Muscle of leg (tissue), 16 donors: ENCODE measurements at places on chromosomes 4 and X.

- DNase-seq = no peak
These were observed 206.1 kb downstream of the PPP3CA start for GRCh38 chr4:101141230-101141629.

- no peak for DNase-seq
These were observed 149.9 kb downstream of the SLC10A7 start for GRCh38 chr4:146371812-146372211.

- no peak for DNase-seq
These were observed 69.9 kb downstream of the TEX13A start for GRCh38 chrX:105150557-105150956.

DNA sequence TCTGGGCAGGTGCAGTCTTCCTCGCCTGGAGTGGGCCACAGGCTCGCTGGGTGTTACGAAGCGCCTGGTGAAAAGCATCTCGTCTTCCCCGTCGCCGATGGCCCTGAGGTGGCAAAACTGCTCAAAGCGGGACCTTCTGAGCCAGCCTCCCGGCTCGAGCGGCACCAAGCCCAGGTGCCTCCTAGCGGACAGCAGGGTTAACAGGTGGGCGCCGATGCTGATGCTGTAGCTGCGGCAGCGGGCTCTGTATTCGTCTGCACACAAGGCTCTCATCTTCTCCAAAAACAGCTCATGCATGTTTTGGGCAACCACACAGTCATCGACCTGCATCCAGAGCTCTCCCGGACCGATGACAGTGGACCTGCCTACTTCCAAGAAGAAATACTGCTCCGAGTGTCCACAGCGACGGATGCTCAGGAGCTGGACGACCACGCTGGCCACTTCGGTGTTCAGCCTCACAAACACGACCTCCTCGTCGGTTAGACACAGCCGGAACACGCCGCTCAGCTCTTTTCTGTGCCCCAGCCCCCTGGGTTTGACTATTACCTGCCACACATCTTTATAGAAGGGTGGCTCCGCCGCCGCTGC, 1.2 kb downstream of the IRS4 start:
- DNase-seq = no peak

DNA sequence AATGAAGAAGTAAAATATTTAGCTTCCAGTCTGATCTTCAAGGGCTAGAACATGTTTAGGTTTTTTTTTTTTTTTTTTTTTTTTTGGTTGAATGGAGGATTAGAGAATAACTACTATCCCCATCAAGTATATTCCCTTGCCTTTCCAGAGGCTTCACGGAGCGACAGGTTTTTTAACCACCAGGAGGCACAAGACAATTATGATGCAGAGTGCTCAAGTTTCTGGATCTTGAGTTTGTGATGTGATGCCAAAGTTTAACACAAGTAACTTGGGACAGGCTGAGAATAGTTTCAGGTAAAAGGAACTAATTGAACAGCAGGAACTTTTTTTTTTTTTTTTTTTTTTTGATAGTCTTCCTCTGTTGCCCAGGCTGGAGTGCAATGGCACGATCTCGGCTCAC, 30.3 kb downstream of the CCNI start:
- peak; percentile 54 for DNase-seq

DNA sequence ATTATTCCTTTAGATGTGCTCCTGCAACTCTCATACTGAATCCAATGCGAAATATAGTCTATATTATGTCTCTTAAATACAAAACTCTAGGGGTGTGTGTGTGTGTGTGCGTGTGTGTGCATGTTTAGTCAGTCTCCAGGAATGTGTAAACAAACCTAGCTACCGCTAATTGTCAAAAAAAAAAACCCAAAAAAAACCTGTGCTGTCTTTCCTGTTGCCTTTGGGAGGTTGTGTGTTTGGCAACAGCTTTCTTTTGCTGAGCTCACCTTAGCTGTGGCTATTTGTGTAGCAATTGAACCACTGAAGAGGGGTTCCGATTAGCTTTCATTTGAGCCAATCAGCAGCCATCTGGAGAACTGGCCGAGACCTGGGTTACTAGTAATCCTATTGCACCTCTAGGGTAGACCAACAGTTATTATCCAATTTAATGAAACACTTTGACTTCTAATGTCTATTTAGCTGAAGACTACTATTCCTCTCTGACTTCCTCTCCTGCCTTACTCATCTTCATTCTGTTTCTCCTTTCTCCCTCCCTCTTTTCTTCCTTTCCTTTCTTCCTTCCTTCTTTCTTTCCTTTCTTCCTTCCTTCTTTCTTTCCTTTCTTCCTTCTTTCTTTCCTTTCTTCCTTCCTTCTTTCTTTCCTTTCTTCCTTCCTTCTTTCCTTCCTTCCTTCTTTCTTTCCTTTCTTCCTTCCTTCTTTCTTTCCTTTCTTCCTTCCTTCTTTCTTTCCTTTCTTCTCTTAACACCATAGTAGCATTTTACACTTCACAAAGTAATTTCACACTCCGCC, 471.1 kb downstream of the GBA3 start:
- DNase-seq = no peak

DNA sequence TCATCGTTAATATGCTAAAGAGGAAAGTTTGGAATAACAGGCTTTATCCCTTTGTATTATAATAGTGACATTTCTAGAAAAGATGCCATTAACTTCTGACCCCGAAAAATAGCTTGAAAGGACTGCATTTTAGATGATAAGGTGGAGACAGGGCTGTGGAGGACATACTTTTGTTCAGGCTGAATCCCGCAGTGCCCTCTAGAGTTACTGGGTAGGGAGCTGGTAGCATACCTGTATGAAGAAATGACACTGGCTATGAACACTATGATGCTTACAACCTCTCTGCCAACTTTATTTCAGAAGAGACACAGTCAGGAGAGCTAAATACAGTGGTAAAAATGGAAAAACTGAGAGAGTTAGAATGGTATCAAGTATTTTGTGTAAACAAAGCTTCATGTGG, 8.1 kb downstream of the IL1RAPL1 start:
- no peak for DNase-seq

GRCh38 chrX:55210931-55211677, 9.0 kb upstream of the PAGE5 start:
- no peak for DNase-seq

GRCh38 chr4:109752525-109752924, 22.7 kb upstream of the PLA2G12A start:
- no peak for DNase-seq

DNA sequence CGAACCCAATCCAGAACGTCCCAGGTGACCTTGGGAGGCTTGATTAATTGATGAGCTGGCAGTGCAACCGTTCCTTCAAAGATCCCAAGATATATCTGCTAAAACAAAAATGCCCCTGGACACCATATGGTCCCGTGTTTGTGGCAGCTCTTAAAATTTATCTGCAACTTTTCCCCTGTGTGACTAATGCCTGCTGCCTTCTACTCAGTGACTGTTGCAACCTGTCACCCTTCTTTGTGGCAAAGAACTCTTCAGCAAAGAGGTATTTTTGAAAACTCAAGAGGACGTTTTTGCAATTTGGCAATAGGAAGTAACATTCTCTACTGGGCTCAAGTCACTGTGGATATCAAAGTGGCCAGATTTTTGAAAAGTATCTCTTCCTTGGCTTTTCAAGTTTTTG, 75.8 kb upstream of the SOD3 start:
- DNase-seq = no peak

DNA sequence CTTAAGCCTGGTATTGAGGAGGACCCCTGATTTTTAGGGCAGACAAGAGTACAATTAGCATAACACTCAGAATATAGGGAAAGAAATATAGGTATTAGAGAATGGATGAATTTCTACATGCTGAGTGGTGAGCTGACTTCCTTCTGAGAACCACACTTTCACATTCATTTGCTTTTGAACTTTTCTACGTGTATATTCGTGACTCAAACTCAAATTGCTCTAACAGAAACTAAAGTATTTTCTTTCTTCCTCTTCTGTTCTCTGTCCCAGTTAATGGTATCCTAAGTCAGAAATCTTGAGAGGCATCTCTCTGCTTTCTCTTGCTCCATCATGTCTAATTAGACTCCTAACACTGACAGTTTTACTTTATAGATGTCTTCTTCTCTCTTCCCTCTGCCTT, 103.2 kb upstream of the CITED1 start:
- no peak for DNase-seq

DNA sequence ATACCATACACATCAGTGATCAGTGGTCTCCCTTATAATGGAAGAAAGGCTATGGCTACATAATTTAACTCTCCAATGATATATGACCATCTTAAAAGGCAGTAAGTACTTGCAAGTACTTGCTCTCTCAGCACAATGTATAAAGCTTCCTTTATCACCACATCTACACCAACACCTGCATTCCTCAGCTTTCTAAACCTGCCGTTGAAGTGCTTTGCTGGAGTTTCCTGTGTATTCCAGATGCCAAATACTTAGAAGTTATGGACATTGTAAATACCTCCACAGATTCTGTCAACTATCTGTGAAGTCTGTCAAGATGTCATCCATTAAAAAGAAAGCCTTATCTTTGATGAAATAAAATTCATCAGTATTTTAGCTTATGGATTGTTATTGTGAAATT, 335.0 kb upstream of the GALNTL6 start:
- no peak for DNase-seq

DNA sequence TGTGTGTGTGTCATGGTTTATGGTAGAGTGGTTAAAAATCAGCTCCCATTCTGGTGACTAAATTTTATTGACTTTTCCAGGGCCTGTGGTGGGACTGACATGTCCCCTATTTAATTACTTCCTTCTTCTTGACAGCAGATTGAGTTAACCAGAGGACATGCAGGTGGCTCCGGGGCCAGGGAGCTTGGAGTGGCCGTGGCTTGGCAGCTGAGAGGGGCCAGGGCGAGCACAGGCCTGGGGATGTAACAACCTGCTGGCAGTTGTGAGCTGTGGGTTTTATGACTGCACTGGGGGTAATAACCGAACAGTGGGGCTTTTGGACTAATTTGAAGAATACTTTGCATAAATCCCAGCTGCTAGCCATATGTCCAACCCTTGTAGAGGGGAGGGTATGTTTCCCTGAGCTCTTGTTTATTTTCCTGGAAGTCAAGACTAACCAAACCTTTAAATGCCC, 186.0 kb downstream of the MID1IP1 start:
- no peak for DNase-seq

DNA sequence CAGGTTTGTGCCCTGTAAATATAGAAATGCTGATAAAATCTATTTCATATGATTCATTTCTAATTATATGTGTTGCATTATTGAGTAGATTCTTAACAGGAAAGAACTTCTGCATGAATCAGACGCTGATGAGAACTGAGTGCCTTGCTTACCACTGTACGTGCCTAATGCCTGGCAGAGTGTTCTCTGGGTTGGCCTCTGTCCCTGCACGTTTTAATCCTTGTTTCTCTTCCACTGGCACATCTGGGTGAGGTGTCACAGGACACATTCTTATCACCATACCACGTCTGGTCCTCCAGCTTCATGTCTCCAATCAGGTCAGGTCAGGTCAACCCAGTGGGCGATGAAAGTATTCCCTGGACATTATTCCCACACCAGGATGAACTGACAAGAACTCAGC, 53.6 kb downstream of the KLF3 start:
- no peak for DNase-seq

GRCh38 chr4:1182313-1182712, 9.9 kb upstream of the SPON2 start:
- DNase-seq = no peak

DNA sequence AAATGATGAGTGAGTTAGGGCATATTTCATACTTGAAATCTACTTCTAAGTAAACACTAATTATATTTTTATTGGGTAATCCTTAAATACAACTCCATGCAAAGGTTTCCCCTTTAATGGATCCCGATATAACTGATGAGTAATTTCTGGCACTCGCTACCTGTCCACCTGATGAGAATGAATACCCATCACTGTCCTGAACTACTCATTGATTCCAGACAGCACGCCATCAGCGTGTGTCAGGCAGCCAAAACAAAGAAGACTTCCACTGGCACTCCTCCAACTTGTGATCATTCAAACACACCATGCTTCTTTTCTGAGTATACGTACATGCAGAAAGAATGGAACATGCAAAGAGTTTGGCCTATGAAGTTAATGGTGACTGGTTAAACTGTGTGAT, 69.4 kb downstream of the HCCS start:
- no peak for DNase-seq

DNA sequence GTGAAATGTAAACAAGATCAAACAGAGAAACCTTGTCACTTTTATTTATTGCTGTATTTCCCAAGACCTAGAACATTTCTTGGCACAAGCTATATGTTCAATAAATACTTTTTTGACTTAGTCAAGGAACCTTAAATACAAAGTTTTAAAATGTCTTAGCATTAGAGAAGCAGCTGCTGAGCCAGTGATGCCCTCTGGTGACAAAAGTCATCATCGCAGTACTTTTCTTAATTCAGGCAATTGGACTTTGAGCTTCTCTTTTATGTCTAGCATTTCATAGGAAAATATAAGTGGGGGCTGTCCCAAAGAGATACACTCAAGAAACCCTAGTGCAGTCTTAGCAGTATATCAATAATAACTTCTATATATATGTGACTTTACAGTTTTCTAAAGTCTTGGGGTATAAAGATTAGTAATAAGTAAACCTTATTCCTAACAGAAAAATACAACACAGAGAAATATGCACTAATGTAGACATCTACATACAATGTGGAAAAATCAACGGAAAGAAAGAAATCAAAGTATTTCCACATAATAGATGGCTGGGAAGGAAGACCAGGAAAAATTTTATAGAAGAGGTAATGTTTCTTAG, 118.4 kb downstream of the DTHD1 start:
- DNase-seq = peak; percentile 21

GRCh38 chr4:34644579-34645115, 1599.7 kb downstream of the ARAP2 start:
- DNase-seq = no peak

GRCh38 chrX:23525531-23525930, 141.8 kb upstream of the PRDX4 start:
- DNase-seq = no peak

DNA sequence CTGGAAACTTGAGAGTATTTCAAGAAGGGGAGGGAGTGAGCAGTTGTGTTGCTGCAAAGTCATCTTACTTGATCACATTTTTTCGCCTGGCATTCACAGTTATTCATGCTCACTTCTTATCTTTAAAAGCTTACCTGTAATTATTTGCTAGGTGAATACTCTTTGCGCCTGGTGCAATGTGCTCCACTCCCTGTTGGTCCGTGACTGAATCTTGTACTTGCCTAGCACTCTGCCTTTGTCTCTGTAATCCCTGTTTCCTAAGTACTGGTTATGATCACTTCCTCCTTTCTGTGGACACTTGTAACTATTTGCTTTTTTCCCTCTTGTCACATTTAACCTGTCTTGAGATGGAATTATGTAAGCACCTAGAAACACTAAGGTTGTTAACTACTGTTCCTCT, 5.8 kb downstream of the BMP2K start:
- no peak for DNase-seq

GRCh38 chrX:19863857-19864223, 23.6 kb downstream of the SH3KBP1 start:
- no peak for DNase-seq

- no peak for DNase-seq
These were observed 43.0 kb downstream of the CCDC158 start for GRCh38 chr4:76377911-76378310.

DNA sequence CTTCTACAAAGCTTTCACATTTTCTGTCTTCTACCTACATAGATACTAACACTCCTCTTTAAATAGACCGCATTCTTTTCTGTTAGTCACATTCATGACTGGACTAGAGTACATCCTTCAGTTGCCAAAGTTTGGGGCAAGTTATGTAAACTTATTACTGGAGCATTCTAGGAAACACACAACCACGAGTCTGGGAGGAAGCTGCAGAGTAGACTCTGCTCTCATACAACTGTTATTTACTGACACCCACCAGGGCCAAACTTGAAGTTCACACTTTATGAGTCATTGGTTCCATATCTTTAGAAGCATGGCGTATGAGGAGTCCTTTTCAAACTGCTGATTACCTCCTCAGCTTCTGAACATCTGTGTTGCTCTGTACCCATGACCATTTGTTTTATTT, 87.0 kb downstream of the RNF150 start:
- peak; percentile 41 for DNase-seq
